ENCODE measurements at places on chromosomes 11 and 22. TPM values are rescaled to one million over a fixed set of nuclear protein-coding genes. Genes with fewer than 3 reads are reported as not detected.

KCNA4 gene
- not detected for total RNA-seq

OTOG gene
- 3.4 TPM for total RNA-seq

APOL3 gene
- 1.1 TPM for total RNA-seq

HEPACAM gene
- total RNA-seq: 0.07 TPM

SLCO2B1 gene
- 1.1 TPM for total RNA-seq

SCGB1C1 gene
- not detected for total RNA-seq

MEI1 gene
- total RNA-seq: 1.6 TPM

ATG16L2 gene
- total RNA-seq: 27.2 TPM

SMCO4 gene
- total RNA-seq: 31.8 TPM

UBASH3B gene
- 1.9 TPM for total RNA-seq

OR8H2 gene
- not detected for total RNA-seq

NCF4 gene
- not detected for total RNA-seq

LSP1 gene
- not detected for total RNA-seq

SLC22A12 gene
- not detected for total RNA-seq

LYVE1 gene
- not detected for total RNA-seq

DENND6B gene
- total RNA-seq: 8.0 TPM

SLC22A9 gene
- total RNA-seq: not detected

TIMP3 gene
- 20.4 TPM for total RNA-seq

FGF19 gene
- 0.66 TPM for total RNA-seq

SLC35C1 gene
- total RNA-seq: 7.0 TPM

MMP12 gene
- total RNA-seq: not detected

GSTT2 gene
- total RNA-seq: 3.7 TPM

TEF gene
- 7.9 TPM for total RNA-seq

KCNQ1 gene
- 2.8 TPM for total RNA-seq

DERL3 gene
- 14.3 TPM for total RNA-seq

OR52A1 gene
- total RNA-seq: 12.1 TPM

SMC1B gene
- total RNA-seq: 0.11 TPM

KRTAP5-10 gene
- not detected for total RNA-seq

CLTCL1 gene
- 11.8 TPM for total RNA-seq

OR51B2 gene
- not detected for total RNA-seq

CHEK1 gene
- 123 TPM for total RNA-seq

OMP gene
- 1.6 TPM for total RNA-seq

KCNK7 gene
- 1.2 TPM for total RNA-seq

RAG2 gene
- total RNA-seq: not detected

APOL6 gene
- 0.05 TPM for total RNA-seq

OR5D18 gene
- total RNA-seq: not detected

UBQLN3 gene
- total RNA-seq: not detected

MIAT gene
- 1.2 TPM for total RNA-seq

RFPL2 gene
- total RNA-seq: 1.9 TPM

ESAM gene
- total RNA-seq: 0.70 TPM

CABP4 gene
- total RNA-seq: not detected

UCP3 gene
- 1.9 TPM for total RNA-seq

GRM5 gene
- total RNA-seq: 0.07 TPM

SOX10 gene
- 10.3 TPM for total RNA-seq
